Dermis microvascular lymphatic vessel endothelial cell (primary cell): ENCODE measurements at places on chromosomes 7 and 10.
A peak's percentile ranks its signal among the peaks of the same experiment; 100 is the strongest.

- DNase-seq: peak; percentile 82
Observed at GRCh38 chr10:30028006-30028737, 31.2 kb downstream of the JCAD start.

DNA sequence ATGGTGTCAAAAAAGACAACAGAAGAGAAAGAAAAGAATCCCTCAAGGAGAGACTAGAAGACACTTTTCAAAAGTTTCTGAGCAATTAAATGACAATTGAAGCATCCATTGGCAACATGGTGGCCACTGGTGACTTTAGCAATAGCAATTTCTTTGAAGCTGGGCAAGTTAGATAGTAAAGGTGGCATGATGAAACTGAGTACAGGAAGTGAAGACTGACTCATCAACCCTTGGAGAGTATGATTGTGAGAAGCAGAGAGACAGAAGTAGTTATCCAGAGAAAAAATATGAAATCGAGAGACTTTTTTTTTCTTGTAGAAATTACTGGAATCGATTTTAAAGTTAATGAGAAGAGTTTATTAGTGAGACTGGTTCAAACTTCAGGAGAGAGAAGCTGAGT, 52.5 kb downstream of the DGKB start:
- no peak for DNase-seq

DNA sequence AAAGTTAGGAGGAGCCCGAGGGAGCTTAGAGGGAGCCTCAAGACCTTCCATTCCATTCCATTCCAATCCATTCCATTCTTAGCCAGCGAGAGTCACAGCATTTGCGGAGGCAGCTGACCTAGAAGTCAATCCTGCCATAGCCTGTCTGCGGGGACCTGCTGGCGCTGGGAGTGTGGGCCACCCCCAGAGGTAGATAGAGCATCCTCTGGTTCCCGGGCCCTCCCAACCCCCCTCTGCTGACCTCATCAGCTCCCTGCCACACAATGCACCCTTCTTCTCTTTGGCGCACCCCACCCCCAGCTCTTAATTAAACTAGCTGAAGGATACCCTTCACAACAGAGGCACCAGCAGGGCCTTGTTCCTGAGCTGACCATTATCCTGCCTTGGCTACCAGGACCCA, 152.5 kb upstream of the ZMIZ1 start:
- DNase-seq: no peak

- DNase-seq: no peak
Observed at GRCh38 chr10:6592080-6592479, 12.0 kb upstream of the PRKCQ start.

- peak; percentile 76 for DNase-seq
Observed at GRCh38 chr7:149147752-149148653, 750 bp downstream of the ZNF398 start.

GRCh38 chr10:108908096-108908495, 1015.2 kb downstream of the XPNPEP1 start:
- no peak for DNase-seq

DNA sequence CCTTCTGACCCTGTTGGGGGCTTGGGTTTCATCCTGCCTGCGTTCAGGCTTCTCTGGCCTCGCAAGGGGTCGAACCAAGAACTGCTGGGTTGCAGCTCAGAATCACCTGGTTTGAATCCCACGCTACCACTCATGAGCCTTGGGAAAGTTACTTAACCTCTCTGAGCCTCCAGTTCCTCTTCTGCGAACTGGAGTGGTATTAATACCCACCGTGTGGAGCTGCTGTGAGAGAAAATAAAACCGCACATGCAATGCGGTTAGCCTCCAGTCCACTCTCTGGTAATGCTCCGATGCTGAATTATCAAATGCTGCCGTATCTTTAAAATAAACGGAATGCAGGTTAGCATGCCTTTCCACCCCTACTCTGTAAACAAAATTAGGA, 171.9 kb downstream of the ARHGAP12 start:
- DNase-seq: no peak

DNA sequence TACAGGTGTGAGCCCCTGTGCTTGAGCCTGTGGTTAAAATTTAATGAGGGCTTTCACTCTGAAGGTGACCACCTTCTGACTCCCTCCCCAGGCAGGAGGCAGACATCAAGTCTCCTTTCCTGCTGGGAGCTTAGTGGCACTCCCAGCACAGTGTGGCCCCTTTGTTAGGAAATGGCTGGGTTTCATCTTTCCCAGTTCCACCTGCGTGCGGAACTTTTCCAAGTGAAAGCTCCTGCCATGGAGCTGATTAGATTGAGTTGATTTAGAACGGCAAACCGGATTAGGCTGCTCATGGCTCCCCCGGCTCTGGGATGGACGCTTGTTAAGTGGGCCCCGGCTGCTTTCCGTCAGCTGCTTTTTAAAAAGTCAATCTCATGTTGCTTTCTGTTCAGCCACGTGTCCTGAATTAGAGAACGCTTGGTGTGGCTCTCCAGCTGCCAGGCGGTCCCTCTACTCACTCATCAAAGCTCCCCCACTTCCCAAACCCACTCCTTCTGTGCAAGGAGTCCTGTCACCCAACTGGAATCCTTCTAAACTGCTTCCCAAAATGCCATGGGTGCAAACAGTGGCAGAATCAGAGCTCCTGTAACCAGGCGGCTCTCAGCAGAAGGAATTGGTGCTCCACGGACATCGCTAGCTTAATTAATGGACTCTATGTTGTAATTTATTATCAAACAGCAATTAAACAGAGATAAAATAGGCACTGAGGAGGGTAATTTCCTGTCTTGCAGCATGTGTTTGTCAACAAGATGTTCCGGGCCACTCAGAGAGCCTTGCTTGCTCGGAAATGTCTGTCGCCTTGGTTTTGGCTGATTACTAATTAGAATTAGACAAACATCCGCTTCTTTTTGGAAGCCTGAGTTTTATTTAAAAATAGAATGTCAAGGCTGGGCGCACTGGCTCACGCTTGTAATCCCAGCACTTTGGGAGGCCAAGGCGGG, 551.2 kb downstream of the GALNT17 start:
- DNase-seq: no peak

DNA sequence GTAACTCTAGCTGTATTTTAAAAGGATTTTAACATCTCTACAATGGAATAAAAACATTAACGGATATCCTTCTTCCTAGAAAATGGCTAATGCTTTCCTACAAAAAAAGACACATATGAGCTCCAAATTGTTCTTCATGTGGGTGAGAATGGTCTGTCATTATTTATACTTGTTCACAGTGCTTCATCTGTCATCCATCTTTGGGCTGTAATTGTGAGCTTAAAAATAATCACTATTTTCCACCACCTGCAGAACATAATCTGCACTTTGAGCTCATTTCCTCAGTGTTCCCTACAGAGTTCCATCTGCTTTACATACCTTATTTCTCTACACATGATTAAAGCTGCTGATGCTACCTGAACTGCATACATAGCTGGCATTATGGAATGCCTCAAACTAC, 979.1 kb upstream of the C7orf33 start:
- DNase-seq: no peak

DNA sequence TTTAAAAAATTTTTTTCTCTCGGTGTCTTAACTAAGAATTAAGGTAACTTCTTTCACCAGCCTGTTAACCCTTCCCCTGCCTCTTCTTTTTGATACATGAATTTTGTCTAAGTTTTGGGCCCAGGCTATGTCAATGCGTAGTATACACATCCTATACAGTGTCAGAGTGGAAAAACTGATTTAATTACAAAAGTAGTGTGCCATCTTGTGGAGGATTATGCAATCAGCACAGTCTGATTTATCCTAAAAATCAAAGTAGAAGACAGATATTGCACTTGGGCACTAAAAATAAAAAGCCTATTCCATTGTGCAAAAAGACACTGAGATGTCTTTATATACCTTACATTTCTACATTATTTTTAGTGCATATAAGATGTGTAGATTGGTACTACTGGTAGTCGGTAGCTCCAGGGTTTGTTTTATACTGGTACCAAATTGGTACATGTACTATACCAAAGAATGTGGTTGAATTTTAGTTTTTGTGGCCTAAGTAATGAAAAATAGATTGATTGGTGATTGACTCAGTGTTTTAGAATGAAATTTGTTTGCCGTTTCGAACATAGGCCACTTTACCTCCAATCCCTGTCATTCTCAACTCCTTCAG, 96.6 kb downstream of the MKLN1 start:
- DNase-seq: peak; percentile 59

DNA sequence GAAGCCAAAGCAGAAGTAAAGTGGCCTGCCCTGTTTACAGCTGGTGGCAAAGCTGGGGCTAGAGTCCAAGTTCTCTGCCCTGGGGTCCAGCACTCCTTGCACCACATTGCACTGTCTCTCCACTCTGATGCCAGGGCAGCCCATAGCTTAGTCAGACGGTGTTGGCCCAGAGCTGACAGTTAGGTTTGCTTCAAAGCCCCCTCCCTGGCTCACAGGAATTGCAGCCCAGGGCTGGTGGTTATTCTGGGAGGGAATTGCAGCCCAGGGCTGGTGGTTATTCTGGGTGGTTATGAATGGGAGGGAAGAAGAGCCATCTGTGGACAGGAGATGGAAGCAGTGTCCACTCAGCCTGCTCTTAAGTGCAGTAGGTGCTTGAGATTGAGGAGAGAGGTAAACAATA, 88.9 kb downstream of the SCRN1 start:
- no peak for DNase-seq

DNA sequence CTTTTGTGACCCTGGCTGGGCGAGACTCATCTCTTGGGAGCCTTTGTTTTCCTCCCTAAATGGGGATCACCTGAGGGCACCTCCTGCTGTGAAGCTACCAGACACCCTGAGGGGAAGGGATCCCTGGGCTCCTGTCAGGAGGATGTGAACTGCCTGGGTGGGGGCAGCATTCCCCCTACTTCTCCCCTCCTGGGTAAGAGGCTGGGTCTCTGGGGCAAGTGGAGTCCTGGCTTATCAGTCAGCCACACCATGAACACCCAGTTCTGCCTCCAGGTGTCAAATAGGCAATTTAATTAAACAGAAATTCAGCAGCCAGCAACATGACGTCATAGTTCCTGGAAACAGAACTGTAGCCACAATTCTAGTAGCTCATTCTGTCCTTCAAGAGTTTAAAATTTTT, 97.7 kb upstream of the RET start:
- no peak for DNase-seq
